ENCODE measurements at places on chromosomes 5 and 9. TPM values are rescaled to one million over a fixed set of nuclear protein-coding genes. Genes with fewer than 3 reads are reported as not detected.

The REEP2 gene
- 1.3 TPM for total RNA-seq

The F12 gene
- total RNA-seq, result 14.5 TPM

The TESK1 gene
- 30.6 TPM for total RNA-seq

The NSMF gene
- total RNA-seq, result 90.4 TPM

The TMEM215 gene
- not detected for total RNA-seq

The CORO2A gene
- 19.8 TPM for total RNA-seq

The SLC25A48 gene
- total RNA-seq, result not detected

The SPINK6 gene
- total RNA-seq, result not detected

The CARD6 gene
- 16.1 TPM for total RNA-seq

The ZNF474 gene
- not detected for total RNA-seq

The VLDLR gene
- 8.1 TPM for total RNA-seq

The TRAF1 gene
- total RNA-seq, result 2.9 TPM

The LCN12 gene
- 14.2 TPM for total RNA-seq

The SLC34A1 gene
- total RNA-seq, result not detected

The ERCC6L2 gene
- total RNA-seq, result 38.1 TPM

The PCDHGA2 gene
- 0.13 TPM for total RNA-seq

The CCL27 gene
- total RNA-seq, result 0.44 TPM
